ENCODE measurements at places on chromosomes 4 and X.

GRCh38 chr4:168257768-168258167 is 60.8 kb downstream of the DDX60 start:
- DNase-seq = no peak

- DNase-seq = no peak
These were observed 53.2 kb upstream of the PJA1 start for GRCh38 chrX:69218407-69218997.

DNA sequence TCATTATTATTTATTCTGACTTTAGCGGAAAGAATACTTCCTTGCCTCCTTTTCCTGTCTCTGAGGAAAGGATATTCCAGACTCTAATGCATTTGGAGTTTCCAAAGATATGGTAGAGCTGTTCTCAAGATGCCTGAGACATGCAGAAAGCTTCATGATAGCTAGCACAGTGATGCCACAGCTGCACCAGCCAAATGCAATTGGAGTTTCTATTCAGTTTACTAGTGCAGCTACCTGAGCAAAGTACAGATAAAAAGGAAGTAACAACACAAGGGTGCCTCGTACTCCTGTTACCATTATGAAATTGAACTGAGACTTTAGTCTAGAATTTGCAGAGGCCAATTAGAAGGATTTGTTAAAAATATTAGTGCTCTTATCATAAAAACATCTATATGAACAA is 57.5 kb upstream of the PARM1 start:
- DNase-seq = no peak

DNA sequence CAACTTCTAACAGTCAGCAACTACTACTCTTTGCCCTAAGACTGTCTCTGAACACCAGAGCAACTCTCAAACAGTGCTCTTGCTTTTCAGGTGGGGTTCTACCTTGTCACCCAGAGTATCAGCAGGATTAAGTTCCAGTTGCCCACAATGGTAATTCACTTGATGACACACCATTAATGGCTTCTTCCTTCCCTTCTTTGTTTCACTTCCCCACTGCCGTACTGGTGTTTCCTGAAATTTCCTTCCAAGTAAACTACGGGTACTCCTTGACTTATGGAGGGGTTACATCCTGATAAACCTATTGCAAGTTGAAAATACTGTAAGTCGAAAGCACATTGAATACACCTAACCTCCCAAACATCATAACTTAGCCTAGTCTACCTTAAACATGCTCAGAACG is 36.6 kb upstream of the PDK3 start:
- no peak for DNase-seq

GRCh38 chrX:93875621-93876282 is 201.7 kb downstream of the FAM133A start:
- no peak for DNase-seq

DNA sequence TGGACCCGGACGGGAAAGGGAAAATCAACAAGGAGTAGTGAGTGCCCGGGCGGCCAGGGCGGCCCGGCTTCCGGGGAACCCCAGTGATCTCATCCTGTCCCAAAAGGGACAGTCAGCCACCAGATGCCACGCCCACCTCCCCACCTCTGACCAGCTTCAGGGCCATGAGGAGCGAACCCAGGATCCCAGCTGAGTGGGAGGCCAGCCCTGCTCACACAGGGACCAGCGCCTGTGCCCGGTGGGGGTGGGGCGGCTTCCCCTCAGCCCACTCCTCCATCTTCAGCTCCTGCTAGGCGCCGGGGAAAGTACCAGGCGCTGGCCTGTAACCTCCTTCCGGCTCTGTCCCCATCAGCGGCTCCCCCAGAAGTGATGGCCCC is 6.2 kb downstream of the MYL5 start:
- no peak for DNase-seq

DNA sequence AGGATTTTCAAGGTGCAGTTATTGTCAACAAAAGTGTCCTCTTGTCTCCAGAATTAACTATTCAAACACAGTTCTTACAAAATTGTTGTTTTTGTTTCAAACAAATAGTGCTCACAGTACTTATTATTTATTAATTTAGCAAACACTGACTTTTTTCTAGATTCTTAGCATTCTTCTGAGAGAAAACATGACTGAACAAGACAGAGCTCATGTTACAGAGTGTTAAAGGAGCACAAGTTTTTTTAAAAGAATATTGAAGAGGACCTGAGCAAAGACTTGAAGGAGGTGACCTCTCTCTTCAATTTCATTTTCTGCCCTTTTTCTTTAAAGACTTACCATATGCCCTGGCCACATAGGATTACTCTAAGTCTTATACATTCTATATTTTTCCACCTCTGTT is 2220.3 kb upstream of the AGA start:
- DNase-seq = no peak

- no peak for DNase-seq
These were observed 64.1 kb upstream of the GPM6A start for GRCh38 chr4:175875993-175876771.

Measured in stimulated activated CD4-positive, alpha-beta T cell treated with anti-CD3 and anti-CD28 coated beads, Interleukin-1b, Interleukin-23, amount 100 ng/mL, for 1 hour (primary cell).